ENCODE measurements at places on chromosomes 1 and 21.

DNA sequence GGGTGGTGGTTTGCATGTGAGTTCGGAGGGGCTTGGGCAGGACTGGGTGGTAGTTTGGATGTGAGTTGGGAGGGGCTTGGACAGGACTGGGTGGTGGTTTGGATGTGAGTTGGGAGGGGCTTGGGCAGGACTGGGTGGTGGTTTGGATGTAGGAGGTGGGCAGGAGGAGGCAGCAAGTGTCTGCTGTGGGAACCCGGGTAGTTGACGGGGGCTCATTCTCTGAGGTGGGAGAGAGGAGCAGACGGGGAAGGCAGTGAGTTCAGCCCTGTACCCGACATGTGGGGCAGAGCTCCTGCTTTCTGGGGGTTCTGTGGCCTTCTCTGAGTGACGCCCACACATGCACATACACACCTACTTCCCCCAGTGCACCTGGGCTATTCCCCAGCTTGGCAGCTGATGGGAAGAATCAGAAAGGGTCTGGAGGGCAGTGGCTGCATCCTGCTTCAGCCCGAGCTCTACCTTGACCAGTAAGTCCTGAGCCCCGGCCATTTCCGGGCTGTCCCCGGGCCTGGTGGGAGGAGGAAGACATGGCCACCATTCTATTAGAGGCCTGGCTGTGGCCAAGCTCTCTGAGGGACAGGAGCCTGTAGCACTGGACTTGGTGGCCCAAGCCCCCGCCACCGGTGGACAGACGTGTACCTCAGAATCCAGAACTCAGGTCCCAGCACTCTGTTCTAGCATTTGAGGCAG is 58.1 kb downstream of the EDN2 start:
- DNase-seq, result no peak

- DNase-seq, result no peak
Observed at GRCh38 chr1:63324779-63325119, 2.4 kb downstream of the FOXD3 start.

DNA sequence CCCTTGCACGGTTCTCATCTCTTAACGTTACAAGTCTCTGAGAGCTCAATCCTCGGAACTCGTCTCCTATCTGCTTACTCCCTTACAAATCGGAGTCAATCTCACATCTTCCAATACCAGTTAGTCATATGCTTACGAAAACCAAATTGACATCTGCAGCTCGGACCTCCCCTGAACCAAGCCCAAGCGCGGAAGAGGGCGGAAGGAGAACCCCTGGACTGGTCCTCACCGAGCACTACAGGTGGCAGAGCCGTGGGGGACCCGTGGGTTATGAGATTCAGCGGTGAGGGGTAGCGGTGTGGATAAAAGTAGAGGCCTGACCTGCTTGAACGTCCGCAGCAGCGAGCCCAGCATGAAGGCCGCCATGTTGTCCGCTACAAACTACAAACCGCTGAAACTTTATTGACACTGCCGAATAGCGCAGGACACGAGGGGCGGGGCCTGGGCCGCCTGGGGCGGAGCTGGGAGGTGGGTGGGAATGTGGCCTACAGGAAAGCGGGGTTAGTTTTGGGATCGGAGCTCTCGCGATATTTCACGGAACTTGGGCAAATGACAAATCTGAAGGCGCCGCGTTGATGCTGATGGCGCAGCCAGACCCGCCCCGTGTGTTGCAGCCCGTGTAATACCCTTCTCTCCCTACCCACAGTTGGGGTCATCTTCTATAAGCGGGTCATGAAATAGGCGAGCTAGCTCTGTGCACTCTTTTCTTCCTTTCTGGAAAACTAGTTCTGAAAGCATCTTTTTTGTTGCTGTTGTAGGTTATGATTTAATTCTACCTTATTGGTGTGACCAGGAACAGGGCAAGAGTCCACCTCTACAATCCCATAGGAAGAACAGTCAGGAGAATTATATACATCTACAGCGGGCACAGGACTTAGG is at the start of gene MRPS14:
MRPS14 (minus strand) TSS at position 383 of the 879 bp plus-strand sequence; CDS start at position 366, 17 bp downstream.
- DNase-seq, result peak; percentile 100

DNA sequence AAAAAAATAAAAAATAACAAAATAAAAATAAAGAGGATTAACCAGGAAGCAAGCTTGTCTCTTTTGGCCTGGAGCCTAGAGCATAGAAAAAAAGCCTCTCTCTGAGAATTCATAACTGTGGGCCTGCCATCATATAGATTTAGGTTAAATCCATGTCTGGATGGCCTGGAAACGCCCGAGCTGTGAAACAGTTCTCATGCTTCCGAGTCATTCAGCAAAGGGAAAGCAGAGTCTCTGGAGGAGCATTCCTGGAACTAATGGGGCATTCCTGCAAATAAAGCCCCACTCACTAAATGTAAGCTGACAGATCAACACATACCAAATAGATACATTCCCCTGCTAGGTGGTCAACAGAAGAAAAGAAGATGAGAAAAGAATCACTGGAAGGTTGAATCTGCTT is 75.8 kb upstream of the GNG4 start:
- DNase-seq, result no peak

- DNase-seq, result peak; percentile 36
Observed at GRCh38 chr1:8660411-8660828, 157.0 kb downstream of the RERE start.

- no peak for DNase-seq
Observed at GRCh38 chr1:213110349-213111300, 59.6 kb downstream of the RPS6KC1 start.

DNA sequence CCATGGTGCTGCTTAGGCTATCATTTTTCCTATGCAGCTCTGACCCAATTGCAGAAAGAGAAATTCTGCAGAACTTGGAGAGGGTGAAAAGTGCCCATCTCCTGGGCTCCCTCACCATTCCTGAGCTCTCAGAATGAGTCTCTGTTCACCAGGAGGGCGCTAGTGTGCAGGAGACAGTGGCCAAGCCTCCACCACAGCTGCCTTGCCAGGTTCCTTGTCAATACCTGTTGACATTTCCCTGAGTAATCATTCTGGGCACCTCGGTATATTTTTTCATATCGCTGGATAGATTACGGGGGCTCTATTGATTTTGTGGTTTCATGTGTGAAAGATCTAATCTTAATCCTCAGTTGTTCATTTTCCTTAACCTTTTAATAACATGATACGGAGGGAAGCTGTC is 13.0 kb upstream of the C8B start:
- no peak for DNase-seq

- no peak for DNase-seq
Observed at GRCh38 chr1:94623560-94624148, 82.1 kb upstream of the F3 start.

DNA sequence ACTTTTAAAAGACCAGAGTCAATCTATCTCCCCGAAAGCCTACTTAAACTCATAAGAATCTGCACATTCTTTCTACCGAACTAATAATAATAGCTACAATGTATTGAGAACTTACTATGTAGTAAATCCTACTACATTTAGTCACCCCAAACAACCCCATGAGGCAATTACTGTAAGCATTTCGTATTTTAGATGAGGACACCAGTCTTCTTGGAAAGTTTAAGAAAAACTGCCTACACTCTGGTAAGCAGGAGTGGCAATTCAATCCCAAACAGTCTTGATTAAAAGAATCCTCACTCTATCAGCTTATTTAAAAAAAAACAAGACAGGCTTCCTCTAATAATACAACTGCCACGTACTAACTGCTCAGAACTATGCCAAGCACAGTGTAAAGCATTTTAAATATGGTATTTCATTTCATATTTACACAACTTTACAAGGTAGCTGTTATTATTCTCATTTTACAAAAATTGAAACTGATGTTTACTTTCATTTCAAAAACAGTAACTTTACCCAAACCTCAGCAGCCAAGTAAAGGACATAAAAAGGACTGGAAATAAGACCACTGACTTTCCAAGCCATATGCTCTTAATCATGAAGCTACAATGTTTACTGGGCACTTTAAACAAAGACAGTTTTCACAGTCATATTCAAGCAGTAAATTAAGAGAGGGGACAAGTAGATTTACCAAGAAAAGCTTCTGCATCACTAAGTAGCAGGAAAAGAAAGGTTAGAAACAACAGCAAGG is 13.9 kb downstream of the ARID4B start:
- no peak for DNase-seq

DNA sequence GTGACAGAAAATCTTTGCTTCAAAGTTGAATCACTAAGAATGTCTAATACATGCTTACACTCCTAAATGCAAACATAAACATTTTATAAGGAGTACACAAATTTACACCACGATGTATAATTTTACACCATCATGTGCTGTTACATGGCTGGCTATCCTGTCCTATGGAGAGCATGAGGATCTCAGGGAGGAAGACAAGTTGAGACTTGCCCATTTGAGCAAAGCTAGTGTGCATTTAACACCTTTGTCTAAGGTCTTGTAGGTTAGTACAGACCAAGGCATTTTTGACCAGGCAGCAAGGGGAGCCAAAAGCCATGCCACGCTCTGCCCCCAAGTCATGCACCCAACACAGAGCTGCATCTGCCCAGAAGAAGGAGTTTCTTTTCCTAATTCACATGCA is 14.5 kb upstream of the COG2 start:
- no peak for DNase-seq
